H1 (cell line): ENCODE measurements at places on chromosomes 2 and 18.

DNA sequence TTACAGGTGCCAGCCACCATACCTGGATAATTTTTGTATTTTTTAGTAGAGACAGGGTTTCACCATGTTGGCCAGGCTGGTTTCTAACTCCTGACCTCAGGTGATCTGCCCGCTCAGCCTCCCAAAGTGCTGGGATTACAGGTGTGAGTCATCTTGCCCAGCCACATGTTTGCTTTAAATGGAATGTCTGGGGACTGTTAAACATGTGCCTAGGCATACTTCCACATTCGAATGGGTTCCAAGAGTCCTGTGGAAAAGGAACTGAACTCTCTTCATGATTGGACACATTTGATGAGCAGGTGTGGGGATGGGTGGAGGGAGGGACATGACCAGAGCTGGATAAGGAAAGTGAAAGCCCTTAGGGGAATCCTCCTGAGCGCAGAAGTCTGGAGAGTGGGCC, 58.4 kb upstream of the GREB1L start:
- no peak overlapping the region for H3K4me3 ChIP-seq
- no peaks in the 10 kb centered on the region for H3K4me1 ChIP-seq
- H3K36me3 ChIP-seq = no peaks in the 10 kb centered on the region

DNA sequence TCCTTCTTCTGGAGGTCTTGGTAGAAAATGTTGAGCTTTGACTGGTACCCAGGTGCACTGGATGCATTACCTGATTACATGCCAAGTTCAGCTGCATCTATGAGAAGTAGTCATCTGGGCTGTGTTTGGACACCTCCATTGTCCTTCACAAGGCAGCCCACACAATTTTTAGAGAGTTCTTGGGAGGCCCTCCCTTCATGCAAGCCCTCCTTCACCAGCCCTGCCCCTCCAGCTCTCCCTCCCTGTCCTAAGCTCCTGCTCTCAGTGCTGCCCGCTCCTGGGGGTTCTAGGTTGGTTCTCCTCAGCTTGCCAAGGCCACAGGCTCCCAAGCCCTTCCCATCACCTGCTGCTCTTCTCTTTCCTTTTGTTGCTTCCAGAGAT, 148.7 kb downstream of the DYSF start:
- no peaks in the 10 kb centered on the region for H3K4me1 ChIP-seq
- no peak for DNase-seq
- no peaks in the 10 kb centered on the region for H3K27me3 ChIP-seq
- H3K36me3 ChIP-seq = no peaks in the 10 kb centered on the region
- no peak overlapping the region for H3K27ac ChIP-seq

GRCh38 chr2:151862700-151863099, 34.5 kb upstream of the ARL5A start:
- H3K27me3 ChIP-seq = no peaks in the 10 kb centered on the region
- no peak overlapping the region for H3K27ac ChIP-seq
- no peaks in the 10 kb centered on the region for H3K36me3 ChIP-seq
- H3K4me3 ChIP-seq = no peak overlapping the region
- DNase-seq = no peak

DNA sequence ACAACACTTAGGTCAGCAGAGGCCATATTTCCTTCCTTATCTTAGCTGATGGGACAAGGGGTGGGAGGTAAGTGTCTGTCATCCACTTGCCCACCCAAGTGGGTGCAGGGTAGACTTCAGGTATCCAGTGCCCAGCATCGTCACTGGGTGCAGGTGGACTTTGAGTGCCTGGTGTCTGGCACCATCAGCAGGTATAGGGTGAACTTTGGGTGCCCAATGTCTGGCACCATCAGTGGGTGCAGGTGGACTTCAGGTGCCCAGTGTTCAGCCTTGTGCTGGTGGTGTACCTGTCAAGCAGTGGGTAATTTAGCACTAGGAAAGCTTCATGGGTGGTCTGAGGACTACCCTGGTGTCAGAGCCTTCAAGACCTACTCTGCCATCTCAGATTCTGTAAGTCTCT, 175.6 kb downstream of the SEPTIN10 start:
- no peak overlapping the region for H3K4me3 ChIP-seq
- H3K27me3 ChIP-seq = no peaks in the 10 kb centered on the region
- H3K27ac ChIP-seq = no peak overlapping the region
- no peaks in the 10 kb centered on the region for H3K36me3 ChIP-seq
- no peaks in the 10 kb centered on the region for H3K4me1 ChIP-seq

- no peaks in the 10 kb centered on the region for H3K27me3 ChIP-seq
- no peak overlapping the region for H3K4me3 ChIP-seq
- H3K27ac ChIP-seq = no peak overlapping the region
- no peaks in the 10 kb centered on the region for H3K4me1 ChIP-seq
- H3K36me3 ChIP-seq = no peaks in the 10 kb centered on the region
Measured at GRCh38 chr18:45107425-45107824, 426.7 kb downstream of the SETBP1 start.

- DNase-seq = no peak
- H3K4me1 ChIP-seq = no peaks in the 10 kb centered on the region
- H3K36me3 ChIP-seq = no peaks in the 10 kb centered on the region
- H3K27me3 ChIP-seq = no peaks in the 10 kb centered on the region; the same call in 1 of the 2 replicates
- no peak overlapping the region for H3K4me3 ChIP-seq
Measured at GRCh38 chr18:40088130-40088529, 1866.9 kb upstream of the PIK3C3 start.

DNA sequence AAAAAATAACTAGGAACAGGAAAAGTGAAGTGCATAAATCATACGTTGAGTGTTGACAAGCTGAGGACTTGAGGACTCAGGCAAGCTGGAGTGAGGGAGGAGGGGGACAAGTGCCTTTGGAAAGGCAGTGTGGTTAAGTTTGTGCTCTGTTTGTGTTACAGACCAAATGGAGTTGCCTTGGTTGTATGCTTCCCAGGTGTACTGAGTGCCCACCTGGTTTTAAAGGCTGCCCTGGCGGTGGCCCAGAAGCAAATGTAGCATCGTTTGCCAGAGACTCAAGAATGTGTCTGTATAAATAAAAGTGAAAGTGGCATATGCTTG, 240.9 kb downstream of the PRKCE start:
- H3K27ac ChIP-seq = no peak overlapping the region
- DNase-seq = no peak
- no peaks in the 10 kb centered on the region for H3K27me3 ChIP-seq
- peaks cover 2% of the 10 kb centered on the region; the same call in 1 of the 2 replicates for H3K4me1 ChIP-seq
- no peaks in the 10 kb centered on the region for H3K36me3 ChIP-seq
